ENCODE measurements at places on chromosomes 13 and 19. TPM values are rescaled to one million over a fixed set of nuclear protein-coding genes. Genes with fewer than 3 reads are reported as not detected.

GRCh38 chr13:32824675-32825074, 191.5 kb upstream of the KL start:
- DNase-seq, result no peak

GRCh38 chr13:38309397-38309796, 40.3 kb upstream of the UFM1 start:
- no peak for DNase-seq

DNA sequence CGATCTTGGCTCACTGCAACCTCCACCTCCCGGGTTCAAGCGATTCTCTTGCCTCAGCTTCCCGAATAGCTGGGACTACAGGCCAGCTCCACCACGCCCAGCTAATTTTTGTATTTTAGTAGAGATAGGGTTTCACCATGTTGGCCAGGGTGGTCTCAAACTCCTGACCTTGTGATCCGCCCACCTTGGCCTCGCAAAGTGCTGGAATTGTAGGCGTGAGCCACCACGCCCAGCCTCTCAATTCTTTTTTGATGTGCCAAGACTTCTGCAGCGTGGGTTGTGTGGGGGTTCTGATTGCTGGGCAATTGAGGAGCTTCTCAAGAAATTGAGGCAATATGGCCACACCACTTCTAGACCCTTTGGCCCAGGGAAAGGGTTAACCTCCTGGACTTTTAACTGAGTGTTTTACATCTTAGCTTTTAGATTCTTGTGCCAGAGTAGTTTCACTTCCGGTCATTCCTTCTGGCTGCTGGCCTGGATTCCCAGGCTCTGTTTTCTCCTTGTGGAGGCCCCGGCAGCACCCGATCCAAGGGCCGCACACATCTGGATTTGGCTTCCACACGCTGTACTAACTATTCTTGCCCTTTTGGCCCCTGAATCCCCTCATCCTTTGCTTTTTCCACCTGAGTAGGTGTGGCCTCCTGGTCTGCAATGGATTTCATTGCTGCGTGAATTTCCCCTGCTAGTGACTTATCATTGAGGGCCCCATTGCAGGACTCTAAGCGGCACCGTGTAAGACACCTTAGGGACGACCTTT, 14.7 kb downstream of the SMARCA4 start:
- no peak for DNase-seq

- DNase-seq, result no peak
Measured at GRCh38 chr19:43444531-43445287, 20.7 kb downstream of the LYPD3 start.

DNA sequence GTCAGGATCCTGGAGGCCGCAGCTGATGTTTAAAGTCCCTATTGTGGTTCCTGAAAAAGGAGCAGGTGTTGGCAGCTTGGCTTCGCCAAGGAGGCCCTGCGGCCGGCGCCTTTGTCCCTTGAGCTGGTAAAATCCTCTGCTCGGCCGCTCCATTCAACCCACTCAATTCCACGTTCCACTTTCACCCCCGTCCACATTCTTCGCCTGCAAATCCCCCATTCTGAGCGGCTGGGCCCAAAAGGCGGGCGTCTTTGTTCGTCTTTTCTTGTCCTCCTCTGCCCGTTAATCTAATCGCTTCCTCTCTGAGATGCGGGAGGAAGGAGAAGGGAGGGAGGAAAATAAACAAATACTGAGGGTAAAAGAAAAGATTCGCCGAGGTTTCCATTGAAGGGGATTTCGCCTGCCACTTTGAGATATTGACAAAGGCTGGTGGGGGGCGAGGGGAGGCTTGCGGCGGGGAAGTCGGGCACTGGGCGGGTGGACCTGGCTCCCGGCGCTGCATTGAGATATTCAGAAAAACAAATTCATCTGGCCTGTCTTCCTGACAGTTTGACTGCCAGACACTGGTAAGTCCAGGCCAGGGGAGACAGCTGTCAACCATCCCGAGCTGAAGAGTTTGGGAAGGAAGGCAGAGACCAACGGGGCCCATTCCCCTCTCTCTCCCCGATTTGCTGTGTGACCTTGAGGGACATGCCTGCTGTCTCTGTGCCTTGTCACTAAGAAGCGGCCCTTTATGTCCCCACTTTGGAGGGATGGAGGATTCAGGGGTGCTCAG, 37.6 kb downstream of the ZNRF4 start:
- no peak for DNase-seq

DNA sequence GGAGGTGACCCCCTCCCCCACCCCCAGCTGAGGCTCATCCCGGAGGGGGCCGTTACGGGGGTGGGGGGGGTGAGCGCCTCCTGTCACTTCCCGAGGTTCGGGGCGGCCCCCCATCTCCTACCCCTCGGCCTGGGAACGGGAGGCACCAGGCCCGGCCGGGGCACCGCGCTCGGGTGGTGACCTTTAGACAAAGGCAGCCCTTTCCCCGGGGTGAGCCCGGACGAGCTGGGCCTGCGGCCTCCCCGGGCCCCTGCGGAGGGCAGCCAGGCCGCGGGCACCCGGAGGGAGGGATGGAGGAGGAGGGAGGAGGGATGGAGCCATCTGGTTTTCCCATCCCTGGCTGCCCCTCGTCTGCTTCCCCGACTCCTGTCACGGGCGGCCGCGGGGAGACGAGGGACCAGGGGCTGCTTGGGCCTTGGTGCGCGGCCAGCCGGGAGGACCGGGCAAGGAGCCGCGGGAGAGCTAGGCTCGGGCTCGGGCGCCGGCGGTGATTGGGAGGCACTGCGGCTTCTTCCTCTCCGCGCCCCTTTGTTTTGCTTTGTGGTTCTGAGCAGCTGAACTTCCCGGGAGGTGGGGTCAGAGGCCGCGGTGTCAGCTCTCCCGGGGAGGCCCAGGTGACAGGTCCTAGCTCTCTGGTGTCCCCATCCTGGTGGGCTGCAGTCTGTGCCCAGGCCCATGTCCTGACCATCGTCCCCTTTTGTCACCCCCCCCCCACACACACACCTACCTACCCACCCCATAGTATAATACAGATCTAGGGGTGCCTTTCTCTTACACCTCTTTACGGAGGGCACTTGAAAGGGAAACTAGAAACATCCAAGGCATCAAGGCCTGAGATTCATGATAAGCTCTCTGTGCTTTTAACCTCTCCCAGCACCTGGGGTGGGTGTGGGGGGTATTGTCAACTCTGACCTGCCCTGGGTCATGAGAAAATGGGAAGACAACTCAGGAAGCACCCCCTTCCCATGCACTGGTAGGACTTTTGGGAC, 1.3 kb downstream of the BICRA start:
- DNase-seq, result peak; percentile 41

The UNC13A gene
- 0.45 TPM for polyA plus RNA-seq
